ENCODE measurements at places on chromosomes 6 and 20. TPM values are rescaled to one million over a fixed set of nuclear protein-coding genes. Genes with fewer than 3 reads are reported as not detected.

PTPRA gene
- 65.6 TPM for total RNA-seq

FOXS1 gene
- 0.83 TPM for total RNA-seq

CRISP2 gene
- total RNA-seq, result not detected

DEFB112 gene
- total RNA-seq, result not detected

DNA sequence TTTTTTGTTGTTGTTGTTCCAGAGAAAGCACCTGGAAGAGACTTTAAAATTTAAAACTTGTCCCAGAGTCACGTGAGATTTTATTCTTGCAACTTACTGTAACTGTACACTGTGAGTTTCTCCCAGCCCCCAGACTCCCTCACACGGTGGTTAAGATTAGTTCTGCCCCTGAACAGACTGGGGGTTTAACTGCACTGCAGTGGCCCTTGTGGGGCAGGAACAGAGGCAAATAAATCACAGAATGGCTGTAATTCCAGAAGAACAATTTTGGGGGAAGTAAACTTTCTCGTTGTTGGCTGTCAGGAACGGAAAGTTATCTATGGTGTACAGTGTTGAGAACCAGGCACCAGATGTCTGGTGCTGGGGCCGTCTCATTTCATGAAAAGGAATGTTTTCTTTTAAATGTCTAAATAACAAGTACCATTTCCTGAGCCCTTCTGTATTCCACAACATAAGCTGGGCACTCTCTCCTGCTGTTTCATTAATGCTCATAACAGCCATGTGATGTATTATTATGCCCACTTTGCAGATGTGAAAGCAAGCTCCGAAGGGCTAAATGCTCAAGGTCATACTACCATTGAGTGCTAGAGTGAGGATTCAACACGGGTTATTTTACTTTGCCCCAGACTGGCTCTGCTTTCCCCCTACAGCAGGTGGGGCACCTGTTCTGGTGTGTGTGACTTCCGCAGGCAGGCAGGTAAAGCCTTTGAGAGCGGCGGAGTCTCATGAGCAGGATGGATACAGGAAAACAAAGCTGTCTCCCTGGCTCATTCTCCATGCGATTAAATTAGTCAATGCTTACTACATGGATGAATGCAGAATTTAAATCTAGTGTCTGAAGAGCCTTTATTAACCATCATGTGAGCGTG, 30.5 kb downstream of the CNKSR3 start:
- peaks cover 65% of the 10 kb centered on the region for H3K4me1 ChIP-seq
- no peaks in the 10 kb centered on the region for H3K27me3 ChIP-seq
- H3K4me3 ChIP-seq, result peak overlapping the region; percentile 6
- peak overlapping the region; percentile 66 for H3K27ac ChIP-seq
- DNase-seq, result no peak

- H3K4me1 ChIP-seq, result no peaks in the 10 kb centered on the region
- no peak overlapping the region for H3K4me3 ChIP-seq
- H3K27me3 ChIP-seq, result no peaks in the 10 kb centered on the region
- no peaks in the 10 kb centered on the region for H3K36me3 ChIP-seq
- H3K27ac ChIP-seq, result no peak overlapping the region
- no peak for DNase-seq
Observed at GRCh38 chr20:13891575-13891974, 98.8 kb downstream of the SEL1L2 start.

- peaks cover 63% of the 10 kb centered on the region for H3K4me1 ChIP-seq
- DNase-seq, result peak; percentile 90
- no peaks in the 10 kb centered on the region for H3K27me3 ChIP-seq
- H3K27ac ChIP-seq, result peak overlapping the region; percentile 63
- no peaks in the 10 kb centered on the region for H3K36me3 ChIP-seq
- no peak overlapping the region for H3K4me3 ChIP-seq
Observed at GRCh38 chr20:1810926-1811620, 84.1 kb upstream of the SIRPA start.

DNA sequence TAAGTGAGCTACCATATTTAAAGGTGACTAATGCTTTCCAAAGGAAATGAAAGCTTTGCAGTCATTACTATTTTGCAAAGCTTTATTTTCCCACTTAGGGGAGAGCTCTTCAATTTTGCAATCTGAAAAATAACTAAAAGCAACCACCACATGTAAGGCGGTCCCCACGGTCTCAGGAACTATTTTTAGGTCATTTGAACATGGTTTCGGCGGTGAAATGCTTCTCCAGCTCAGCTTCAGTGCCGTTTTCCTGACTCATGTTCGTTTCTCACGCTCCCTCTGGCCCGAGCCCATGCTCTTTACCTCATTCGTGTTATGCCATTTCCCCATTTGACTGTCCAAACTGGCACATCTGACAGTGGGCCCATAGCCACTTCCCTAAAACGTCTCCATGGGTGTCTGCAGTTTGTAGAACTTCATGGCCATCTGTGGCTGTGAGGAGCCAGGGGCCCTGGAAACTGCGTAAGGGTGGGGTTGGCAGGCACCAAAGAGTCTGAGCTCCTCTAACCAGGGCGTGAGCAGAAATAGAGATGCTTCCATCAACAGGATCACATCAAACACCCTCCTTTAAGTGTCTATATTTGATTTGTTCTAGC, 46.5 kb downstream of the ADTRP start:
- peaks cover 15% of the 10 kb centered on the region for H3K4me1 ChIP-seq
- H3K27me3 ChIP-seq, result no peaks in the 10 kb centered on the region
- DNase-seq, result no peak
- no peak overlapping the region for H3K27ac ChIP-seq

DNA sequence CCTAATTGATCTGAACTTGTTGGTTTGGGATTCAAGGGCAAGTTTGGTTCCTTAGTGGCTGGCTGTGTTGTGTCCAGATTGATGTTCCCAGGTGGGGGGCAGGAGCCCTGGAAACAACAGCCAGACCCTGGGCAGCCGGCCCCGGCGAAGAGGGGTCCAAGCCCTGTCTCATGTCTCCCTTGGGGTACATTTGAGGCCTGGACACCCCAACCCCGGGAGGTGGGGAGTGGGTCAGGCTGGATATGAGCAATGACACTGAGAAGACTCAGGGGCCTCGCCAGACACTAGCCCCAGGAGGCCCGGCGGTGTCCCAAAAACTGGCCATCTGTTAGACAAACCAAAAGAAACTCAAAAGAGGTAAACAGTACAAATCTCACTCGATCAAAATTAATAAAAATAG, 79.6 kb downstream of the YTHDF1 start:
- no peaks in the 10 kb centered on the region for H3K27me3 ChIP-seq
- no peaks in the 10 kb centered on the region for H3K36me3 ChIP-seq
- no peak for DNase-seq
- H3K4me1 ChIP-seq, result no peaks in the 10 kb centered on the region
- no peak overlapping the region for H3K27ac ChIP-seq

- no peak overlapping the region for H3K27ac ChIP-seq
- H3K4me1 ChIP-seq, result no peaks in the 10 kb centered on the region
- no peak for DNase-seq
Observed at GRCh38 chr6:161348628-161348994, 74.8 kb upstream of the AGPAT4 start.

GRCh38 chr20:48659858-48660257, 167.9 kb downstream of the PREX1 start:
- H3K27me3 ChIP-seq, result no peaks in the 10 kb centered on the region
- H3K4me3 ChIP-seq, result no peak overlapping the region
- peaks cover 5% of the 10 kb centered on the region for H3K4me1 ChIP-seq
- no peaks in the 10 kb centered on the region for H3K36me3 ChIP-seq

DNA sequence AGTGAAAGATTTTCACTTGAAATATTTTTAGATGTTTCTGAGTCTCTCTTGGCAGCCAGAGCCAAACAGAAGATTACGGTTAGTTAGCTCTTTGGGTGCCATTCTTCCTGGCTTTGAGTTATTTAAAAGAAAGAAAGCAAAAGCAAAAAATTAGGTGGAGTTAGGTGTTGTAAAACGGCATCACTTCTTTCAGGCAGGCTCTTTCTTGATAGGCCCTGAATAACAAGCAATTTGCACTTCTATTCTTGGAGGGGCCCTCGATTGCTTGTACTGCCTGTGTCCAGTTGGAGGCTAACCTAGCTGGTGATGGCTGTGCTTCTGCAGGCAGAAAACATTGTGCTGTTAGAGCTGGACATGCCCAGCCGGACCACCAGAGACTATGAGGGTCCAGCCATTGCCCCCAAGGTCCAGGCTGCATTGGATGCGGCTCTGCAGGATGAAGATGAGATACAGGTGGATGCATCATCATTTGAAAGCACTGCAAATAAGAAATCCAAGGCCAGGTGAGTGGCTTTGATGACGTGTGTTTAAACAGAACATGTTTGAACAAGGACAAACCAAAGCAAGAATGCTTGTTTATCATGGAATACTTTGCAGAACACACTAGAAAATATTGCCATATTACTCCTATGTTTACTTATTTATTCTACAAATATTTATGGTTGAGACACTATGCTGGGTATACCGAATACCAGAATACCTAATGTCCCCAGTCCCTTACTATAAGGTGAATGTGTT, 28.1 kb upstream of the ASXL1 start:
- peaks cover 18% of the 10 kb centered on the region for H3K4me1 ChIP-seq
- no peaks in the 10 kb centered on the region for H3K27me3 ChIP-seq
- no peak overlapping the region for H3K27ac ChIP-seq
- DNase-seq, result no peak
- H3K36me3 ChIP-seq, result peaks cover 16% of the 10 kb centered on the region

DNA sequence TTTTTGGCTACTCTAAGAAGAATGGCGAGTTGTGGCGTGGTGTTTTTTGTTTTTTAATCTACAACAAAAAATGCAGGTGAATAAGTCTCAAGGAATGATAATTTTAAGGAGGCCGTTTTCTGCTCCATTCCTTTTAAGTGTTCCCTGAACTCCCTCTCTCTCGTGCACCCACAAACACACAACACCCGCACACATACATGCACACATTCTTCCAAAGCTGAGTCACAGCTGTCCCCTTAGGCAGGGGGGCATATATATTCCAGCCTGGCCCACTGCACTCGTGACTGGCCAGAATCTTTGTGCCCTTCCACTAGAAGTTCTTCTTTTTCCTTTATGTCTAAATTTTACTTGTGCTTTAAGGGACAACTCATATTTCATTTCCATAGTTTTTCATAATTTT, 405.7 kb downstream of the LMBRD1 start:
- H3K27me3 ChIP-seq, result no peaks in the 10 kb centered on the region
- H3K36me3 ChIP-seq, result no peaks in the 10 kb centered on the region
- no peak overlapping the region for H3K27ac ChIP-seq
- no peak overlapping the region for H3K4me3 ChIP-seq
- no peak for DNase-seq

Data from esophagus muscularis mucosa (tissue), 4 donors.